Sigmoid colon (tissue), 7 donors: ENCODE measurements at places on chromosomes 3 and 15. TPM values are rescaled to one million over a fixed set of nuclear protein-coding genes. Genes with fewer than 3 reads are reported as not detected.

GRCh38 chr3:12854565-12854964 is 13.2 kb upstream of the RPL32 start:
- DNase-seq: no peak

Gene AHSG
- not detected for total RNA-seq

DNA sequence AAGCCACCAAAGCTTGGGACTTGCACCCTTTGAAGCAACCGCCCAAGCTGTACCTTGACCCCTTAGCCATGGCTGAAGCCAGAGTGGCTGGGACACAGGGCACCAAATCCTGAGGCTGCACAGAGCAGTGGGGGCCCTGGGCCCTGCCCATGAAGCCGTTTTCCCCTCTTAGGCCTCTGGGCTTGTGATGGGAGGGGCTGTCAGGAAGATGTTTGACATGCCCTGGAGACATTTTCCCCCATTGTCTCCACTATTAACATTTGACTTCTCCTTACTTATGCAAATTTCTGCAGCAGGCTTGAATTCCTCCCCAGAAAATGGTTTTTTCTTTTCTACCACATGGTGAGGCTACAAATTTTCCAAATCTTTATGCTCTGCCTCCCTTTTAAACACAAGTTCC is 522.2 kb downstream of the EDEM1 start:
- DNase-seq: no peak

GRCh38 chr3:27425896-27426565 is 56.8 kb upstream of the NEK10 start:
- DNase-seq: no peak

DNA sequence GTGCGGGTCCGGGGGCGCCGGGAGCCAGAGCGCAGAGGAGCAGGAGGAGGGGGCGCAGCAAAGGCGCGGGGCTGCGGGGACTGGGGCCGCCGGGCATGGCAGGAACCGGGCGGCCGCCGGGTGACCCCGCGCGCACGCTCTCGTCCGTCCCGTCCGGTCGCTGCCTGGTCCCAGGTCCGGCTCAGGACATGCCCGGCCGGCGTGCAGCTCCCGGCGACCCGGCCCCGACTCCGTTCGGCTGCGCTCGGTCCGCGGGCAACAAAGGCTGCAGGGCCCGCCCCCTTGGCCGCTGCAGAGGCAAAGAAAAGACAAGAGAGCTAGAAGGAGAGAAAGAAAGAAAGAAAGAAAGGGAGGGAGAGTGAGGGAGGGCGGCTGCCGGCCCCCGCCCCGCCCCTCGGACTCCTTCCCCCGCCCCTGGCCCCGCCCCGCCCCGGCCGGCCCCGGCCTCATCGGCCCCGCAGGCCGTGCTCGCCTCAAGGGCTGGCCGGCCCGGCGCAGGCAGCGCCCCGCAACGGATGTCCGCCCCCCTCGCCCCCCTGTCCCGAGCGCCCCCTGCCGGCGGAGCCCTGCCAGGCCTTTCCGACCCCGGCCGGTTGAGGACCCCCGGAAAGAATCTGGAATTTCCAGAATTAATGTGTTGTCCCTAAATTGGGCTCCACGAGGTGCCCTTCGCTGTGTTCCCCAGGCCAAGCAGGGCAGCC is at the start of gene ADAMTS7:
Gene ADAMTS7 (minus strand): TSS at position 341 of the 701 bp plus-strand sequence. CDS start 244 bp downstream, at position 97.
- DNase-seq: peak; percentile 88

- no peak for DNase-seq
Observed at GRCh38 chr3:64552160-64552559, 135.6 kb downstream of the ADAMTS9 start.

Gene TATDN2
- total RNA-seq: 11.2 TPM

Gene STIMATE
- 17.2 TPM for total RNA-seq
